ENCODE measurements at places on chromosomes 12 and 14.

- DNase-seq: no peak
Observed at GRCh38 chr14:29462772-29463171, 464.9 kb downstream of the PRKD1 start.

DNA sequence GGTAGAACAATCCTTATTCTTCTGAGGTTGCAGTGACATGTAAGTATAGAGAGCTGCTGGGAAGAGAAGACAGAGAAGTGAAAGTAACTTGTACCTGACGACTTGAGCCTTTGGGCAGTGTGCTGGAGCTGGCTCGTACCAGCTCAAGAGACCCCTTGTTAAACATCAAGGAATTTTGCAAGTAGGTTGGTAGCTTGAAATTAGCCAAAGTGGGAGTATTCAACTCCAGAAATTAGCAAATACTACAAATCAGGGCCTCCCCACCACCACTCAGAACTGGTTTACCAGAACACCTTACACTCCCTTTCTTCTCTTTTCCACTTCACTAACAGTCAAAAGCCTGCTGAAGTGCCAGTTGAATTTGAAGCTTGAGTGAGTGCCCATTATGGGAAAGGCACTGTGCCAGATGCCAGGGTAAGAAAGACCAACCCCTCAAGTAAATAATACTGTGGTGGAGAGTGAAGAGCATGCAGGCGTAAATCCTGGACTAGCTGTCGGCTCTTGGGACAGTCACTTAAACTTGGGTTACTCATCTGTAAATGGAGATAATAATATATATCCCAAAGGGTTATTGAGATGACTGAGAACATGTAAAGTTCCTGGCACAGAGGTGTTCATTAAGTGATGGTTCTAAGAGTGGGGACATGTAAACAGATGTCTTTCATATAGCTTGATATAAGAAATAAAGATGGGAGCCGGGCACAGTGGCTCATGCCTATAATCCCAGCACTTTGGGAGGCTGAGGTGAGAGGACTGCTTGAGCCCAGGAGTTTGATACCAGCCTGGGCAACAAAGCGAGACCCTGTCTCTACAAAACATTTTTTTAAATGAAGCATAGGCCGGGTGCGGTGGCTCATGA is 27.0 kb upstream of the EID3 start:
- peak; percentile 91 for DNase-seq

DNA sequence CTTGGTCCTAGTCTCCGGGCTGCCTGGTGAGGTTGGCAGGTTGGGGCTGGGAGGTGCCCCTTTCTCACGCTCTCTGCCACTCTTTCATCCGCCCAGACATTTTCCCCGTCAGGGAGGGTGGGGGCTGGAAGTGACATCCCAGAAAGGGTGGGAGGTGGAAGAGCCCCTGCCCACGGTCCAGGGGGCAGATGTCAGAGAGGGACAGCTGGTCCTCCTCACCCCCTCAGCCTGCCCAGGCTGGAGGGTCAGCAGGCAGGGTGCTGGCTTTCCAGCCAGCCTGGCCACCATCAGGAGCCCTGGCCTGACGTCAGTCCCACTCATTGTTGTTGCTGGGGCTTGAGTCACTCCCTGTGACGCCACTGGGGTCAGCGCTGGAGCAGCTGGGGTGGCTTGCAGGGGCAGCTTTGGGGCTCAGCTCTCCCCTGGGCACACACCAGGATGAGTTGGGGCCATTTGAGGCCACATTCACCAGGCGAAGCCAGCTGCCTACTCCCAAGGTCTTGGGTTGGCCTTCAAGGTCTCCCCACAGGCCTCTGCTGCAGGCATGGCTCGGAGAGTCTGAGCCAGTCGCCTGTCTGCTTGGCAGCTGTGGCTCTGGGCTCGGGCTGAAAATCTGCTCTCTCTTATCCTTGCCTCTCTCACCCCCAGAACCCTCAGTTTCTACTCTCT is 5.7 kb upstream of the ATG101 start:
- DNase-seq: no peak

DNA sequence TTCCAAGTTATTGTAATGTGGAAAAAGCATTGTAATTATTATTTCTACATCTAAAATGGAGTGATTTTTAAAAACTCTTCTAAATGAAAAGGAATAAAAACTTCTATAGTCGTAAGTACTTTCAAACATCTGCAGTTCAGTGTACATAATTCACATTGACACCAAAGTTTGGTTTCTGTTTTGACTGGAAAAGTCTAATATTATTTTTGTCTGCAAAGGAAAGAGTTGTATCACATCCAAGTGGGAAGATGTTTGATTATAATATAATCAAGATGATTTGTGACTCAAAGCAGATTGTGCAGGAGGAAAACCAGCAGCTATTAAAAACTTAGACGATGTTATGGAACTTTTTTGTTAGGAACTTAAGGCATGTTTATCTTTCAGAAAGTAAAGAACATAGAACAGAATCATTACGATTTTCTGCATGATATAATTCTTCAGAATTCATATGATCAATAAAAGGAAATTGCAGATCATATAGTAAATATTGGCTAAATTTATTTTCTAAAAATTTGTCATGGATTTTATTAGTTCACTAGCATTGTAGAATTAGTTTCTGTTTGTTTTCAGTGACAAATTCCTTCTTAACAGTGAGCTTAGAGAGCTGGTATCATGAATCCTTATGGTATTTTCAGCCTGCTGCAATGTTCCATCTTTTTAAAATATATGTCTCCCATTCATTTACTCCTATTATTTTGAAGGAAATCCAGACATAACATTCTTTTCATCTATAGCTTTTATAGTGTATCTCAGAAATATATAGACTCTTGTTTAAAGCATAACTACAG is 145.8 kb downstream of the MIPOL1 start:
- no peak for DNase-seq

DNA sequence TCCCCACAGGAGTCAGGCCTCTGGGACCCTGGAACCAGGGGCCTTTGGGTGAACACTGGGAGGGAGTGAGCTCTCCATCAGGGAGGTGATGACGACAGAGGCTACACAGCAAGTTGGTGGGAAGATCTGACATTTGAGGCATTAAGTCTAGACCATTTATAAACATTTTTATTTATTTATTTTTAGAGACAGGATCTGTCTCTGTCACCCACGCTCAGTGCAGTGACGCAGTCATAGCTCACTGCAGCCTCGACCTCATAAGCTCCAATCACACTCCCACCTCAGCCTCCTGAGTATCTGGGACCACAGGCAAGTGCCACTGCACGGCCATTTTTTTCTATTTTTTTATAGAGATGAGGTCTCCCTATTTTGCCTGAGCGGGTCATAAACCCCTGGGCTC is 53.6 kb downstream of the TEAD4 start:
- DNase-seq: no peak

DNA sequence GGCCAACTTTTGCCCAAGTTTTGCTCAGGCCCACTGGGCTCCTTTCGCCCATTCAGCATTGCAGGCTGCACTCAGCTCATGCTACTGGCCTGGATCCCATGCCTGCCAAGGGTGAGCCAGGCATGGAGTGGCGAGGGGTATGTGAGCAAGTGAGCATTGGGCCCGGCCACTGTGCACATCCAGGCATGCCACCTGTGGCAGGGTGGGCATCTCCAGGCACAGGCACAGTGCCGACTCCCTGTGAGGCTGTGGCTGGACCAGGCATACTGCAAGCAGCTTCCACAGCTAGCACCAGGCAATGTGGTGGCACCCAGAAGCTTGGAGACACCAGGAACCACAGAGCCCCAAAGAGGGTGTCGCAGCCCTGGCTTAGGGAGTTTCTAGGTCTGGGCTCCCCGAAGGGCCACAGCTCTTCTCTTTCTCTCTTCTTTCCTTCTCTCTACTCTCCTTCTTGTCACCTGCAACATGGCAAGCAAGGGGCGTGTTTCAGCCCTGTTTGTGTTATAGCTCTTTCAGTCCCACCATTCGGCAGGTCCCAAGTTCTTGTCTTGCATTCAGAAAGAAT is 15.6 kb downstream of the FAM186A start:
- DNase-seq: no peak

DNA sequence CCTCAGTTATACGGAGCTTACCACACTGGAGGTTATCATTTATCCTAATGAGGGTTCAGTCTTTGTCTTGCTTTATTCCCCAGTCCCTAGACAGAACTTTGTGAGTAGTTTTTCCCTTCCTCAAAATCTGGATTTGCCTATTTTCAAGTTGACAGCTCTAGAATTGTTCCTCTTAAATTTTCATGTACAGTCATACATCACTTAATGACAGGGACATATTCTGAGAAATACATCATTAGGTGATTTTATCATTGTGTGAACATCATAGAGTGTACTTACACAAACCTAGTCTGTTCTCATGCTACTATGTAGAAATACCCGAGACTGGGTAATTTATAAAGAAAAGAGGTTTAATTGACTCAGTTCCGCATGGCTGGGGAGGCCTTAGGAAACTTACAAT is 3.1 kb downstream of the PRKAB1 start:
- DNase-seq: no peak

GRCh38 chr12:27284751-27285150 is 40.7 kb downstream of the STK38L start:
- peak; percentile 21 for DNase-seq

GRCh38 chr12:14701809-14702568 is 5.6 kb upstream of the GUCY2C start:
- no peak for DNase-seq

- DNase-seq: no peak
Observed at GRCh38 chr14:81062816-81063215, 107.4 kb downstream of the TSHR start.

- DNase-seq: no peak
Observed at GRCh38 chr12:93922583-93923006, 225.8 kb upstream of the PLXNC1 start.

DNA sequence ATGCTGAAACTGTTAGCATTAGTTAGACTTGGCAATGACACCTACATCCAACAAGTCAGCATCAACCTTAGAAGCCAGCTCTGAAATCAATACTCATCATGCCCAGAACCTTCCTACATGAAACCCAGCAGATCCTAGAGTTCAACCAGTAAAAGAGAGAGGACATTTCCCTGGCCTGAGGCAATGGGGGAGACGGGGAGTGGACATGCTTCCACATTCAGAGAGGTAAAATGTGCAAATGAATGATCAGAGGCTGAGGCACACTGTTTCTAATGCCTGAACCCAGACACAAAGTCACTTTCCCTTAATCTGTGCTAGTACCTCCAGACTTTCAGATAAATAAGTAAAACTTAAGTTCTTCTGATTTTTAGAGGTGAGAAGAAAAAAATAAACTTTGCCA is 34.5 kb downstream of the ERO1A start:
- DNase-seq: no peak

DNA sequence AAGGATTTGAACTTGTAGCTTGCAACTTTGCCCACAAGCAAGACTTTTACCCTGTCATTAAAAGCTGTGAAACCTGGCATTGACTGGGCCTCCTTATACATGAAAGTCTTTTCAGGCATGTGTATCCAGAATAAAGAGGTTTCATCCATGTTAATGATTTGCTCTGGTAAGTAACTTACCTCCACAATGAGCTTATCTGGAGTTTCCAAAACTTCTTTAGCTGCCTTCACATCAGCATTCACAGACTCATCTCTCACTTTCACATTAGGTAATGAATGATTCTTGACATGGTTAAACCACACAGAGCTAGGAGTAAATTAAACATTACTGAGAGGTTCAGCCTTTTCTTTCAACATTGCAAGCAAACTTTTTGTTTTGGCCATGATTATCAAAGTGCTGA is 234.4 kb upstream of the CLEC14A start:
- DNase-seq: no peak

GRCh38 chr12:90683871-90684270 is 271.1 kb downstream of the CCER1 start:
- no peak for DNase-seq

- no peak for DNase-seq
Observed at GRCh38 chr14:89723930-89724627, 230.5 kb downstream of the EFCAB11 start.

GRCh38 chr12:12323591-12323990 is 26.5 kb downstream of the MANSC1 start:
- peak; percentile 85 for DNase-seq

DNA sequence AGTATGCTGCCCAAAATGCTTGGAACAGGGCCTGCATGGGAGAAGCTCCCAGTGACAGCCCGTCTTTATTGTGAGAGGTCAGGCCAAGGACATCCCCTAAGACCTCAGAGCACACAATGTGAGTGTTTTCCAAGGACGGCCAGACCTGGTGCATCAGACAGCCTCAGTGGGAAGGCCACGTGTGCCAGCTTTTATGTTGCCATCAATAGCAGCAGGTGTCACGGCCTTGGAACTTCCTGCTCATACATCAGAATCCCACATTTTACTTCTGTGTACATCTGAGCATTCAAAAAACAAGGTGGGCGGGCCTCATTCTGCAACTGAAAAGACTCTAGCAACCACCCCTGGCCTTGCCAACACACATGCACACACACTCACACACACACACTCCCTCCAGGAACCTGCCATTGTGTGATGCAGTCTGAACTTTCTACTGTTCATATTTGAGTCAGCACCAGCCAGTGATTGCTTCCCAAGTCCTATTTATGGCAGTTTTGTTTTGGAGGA is 753.1 kb upstream of the TBX3 start:
- no peak for DNase-seq

GRCh38 chr12:119692997-119693396 is 25.1 kb downstream of the PRKAB1 start:
- peak; percentile 73 for DNase-seq

DNA sequence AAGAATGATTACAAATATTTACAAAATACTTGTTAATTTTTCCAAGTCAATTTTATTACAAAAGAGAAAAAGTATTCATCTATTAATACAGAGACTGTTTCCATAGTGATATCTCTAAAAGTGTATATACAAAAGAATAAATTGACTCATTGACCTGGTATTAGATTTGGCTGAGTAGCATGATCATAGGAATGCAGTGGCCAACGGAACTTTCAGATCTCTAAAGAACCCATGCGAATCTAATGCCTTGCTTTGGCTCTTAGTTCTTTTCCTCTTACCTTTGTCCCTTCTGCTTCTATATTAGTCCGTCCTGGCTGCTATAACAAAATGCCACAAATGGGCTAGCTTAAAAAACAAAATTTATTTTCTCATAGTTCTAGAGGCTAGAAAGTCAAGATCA is 717.8 kb downstream of the TMTC2 start:
- no peak for DNase-seq

DNA sequence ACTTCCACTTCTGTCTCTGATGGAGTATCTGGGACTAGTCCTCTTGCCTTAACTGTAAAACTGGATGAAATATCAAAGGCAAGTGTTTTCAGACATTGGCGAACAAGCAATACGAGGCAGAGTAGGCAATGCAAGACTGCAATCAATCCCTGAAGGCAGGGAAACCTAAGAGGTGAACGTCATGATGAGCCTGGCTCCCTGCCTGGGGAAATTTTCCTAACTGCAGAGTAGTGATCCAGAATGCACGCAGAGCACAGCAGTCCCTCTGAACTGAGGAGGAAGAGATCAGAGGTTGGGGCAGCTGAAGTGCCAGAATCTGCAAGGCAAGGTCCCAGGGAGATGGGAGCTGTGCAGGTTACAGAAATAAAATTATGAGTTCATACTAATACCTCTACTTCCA is 18.5 kb downstream of the BHLHE41 start:
- DNase-seq: no peak

DNA sequence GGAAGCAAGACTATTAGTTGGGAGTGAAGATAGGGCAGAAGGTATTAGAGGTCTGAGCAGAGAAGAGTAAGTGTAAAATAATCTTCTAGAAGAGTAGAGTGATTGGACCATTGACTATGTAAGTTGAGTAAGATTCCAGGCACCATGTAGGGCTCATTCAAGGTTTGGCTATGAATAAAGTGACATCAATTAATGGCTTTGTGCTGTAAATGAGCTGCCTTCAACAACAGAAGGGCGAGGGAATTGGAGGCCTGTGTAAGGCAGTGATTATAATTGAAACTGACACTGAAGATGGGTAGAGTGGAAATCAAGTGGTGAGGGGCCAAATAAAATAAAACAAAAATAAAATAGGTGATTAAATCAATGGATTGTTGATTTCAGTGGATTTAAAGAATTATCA is 26.4 kb downstream of the PTPRQ start:
- DNase-seq: no peak
